ENCODE measurements at places on chromosomes 3 and 15.

GRCh38 chr3:142272200-142272891, 47.0 kb upstream of the GK5 start:
- DNase-seq = no peak

GRCh38 chr15:87896936-87897335, 359.6 kb downstream of the NTRK3 start:
- DNase-seq = no peak

DNA sequence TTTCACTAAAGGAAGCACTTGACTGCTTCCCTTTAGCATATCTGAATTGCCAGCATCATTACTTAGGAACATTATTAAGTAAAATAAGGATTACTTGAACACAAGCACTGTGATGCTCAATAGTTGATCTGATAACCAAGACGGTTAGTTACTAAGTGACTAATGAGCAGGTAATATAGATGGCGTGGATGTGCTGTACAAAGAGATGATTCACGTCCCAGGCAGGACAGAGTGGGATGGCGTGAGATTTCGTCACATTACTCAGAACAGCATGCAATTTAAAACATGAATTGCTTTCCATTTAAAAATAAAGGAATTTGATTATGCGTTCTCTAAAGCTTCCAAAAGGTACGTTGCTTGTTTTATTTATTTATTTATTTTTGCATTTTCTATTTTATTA, 240.0 kb upstream of the ARHGEF26 start:
- DNase-seq = no peak

GRCh38 chr3:8651418-8652323, 7.1 kb upstream of the SSUH2 start:
- DNase-seq = no peak

DNA sequence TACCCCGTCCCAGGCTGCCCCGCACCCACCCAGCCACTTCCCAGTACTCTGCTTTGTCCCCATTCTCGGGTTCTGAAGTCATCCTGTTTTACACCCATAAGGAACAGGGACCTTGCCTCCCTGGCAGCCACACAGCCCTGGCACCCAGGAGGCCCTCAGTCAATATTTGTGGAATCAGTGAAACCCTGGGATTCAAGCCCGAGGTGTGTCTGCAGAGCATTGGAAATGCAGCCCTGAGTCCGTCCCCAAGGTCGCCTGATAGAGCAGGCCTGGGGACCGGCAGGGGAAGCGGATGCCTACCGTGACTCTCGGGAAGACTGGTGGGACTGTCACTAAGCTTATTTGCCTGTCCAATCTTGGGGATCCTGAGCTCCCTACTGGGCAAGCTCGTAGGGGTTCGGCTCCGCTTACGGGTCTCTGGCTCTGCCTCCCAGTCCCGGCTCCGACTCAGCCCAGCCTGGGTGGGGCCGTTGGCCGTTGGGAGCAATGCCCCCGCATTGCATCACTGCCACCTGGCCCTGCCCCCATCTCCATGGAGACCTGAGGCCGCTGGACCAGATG, 64.4 kb upstream of the TAMM41 start:
- DNase-seq = no peak

GRCh38 chr3:178385280-178385952, 150.8 kb upstream of the KCNMB2 start:
- DNase-seq = no peak

- DNase-seq = no peak
These were observed 8.3 kb upstream of the PIGZ start for GRCh38 chr3:196976941-196977340.

DNA sequence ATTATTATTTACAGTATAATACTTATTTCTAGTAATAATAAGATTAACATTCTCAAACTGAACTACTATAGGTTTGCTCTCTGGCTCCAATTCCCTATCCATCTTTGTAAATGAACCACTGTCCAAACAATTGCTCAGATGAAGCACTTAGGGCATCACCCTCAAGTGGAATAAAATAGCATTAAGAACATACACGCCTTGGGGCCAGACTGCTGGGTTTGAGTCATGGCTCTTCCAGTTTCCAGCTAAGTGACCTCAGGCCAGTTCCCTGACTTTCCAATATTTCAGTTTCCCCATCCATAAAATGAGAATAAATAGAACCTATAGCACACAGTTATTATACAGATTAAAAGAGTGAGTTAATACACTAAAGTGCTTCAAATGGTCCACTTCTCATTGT, 507.2 kb downstream of the MAGI1 start:
- DNase-seq = no peak

- no peak for DNase-seq
These were observed 277.8 kb downstream of the RAP2B start for GRCh38 chr3:153439780-153440179.

GRCh38 chr3:13015286-13016082, 57.7 kb downstream of the IQSEC1 start:
- no peak for DNase-seq

GRCh38 chr15:69489073-69489571, 36.5 kb downstream of the RPLP1 start:
- no peak for DNase-seq

DNA sequence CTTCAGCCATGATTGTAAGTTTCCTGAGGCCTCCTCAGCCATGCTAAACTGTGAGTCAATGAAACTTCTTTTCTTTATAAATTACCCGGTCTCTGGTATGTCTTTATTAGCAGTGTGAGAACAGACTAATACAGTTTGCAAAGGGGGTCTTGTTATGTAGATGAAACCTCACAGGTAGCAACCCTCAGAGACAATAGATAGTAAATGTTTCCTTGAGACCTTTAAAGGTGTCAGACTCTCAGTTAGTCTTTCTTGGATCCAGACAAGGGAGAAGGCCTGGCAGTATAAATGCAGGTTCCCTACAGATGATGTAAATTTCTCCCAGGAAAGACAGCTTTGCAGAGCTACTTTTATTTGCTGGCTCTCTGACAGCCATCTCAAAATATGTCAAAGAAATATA, 510.8 kb downstream of the AGBL1 start:
- DNase-seq = no peak

- DNase-seq = no peak
These were observed 15.5 kb upstream of the PPP1R2 start for GRCh38 chr3:195558602-195559001.

DNA sequence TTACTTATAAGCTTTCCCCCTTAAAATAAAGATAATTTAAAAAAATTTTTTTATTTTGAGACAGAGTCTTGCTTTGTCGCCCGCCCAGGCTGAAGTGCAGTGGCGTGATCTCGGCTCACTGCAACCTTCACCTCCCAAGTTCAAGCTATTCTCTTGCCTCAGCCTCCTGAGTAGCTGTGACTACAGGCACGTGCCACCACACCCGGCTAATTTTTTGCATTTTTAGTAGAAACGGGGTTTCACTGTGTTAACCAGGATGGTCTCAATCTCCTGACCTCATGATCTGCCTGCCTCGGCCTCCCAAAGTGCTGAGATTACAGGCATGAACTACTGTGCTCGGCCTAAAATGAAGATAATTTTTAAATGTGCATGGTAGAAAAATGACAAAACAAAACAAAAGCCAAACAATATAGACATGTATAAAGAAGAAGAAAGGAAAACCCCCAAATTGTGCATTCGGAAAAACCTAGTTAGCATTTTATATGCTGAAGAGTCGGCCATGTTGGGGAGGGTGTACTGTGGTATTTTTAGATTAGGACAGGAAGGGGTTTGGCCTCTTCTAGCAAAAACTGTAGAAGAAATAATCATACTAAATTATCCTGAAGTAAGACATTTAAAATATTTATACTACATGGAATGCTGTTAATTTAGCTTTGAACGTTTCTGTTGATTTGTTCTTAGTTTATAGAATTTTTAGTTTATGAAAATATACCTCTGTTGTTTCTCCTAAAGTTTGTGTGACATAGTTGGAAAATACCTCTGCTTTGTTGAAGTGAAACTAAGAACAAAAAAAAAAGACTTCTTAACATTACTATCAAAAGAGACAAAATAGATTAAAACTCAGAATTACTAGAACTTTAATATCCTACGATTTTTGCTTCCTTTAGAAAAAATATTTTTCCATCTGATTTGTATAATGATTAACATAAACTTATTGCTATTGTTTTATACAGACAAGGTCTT, 7.4 kb downstream of the APPL1 start:
- DNase-seq = no peak

GRCh38 chr3:156670077-156670476, 4.3 kb upstream of the TIPARP start:
- no peak for DNase-seq

GRCh38 chr15:80418892-80419537, 14.8 kb downstream of the ARNT2 start:
- DNase-seq = no peak

GRCh38 chr15:29736744-29737020, 85.6 kb downstream of the TJP1 start:
- DNase-seq = no peak

GRCh38 chr15:94252223-94252766, 20.9 kb downstream of the MCTP2 start:
- no peak for DNase-seq

GRCh38 chr15:100114571-100114970, 227.2 kb downstream of the ADAMTS17 start:
- no peak for DNase-seq

GRCh38 chr15:89317186-89317720, 17.4 kb downstream of the POLG start:
- DNase-seq = no peak

- no peak for DNase-seq
These were observed 181.1 kb downstream of the ITPR1 start for GRCh38 chr3:4674216-4674615.

GRCh38 chr3:66411474-66411873, 89.3 kb downstream of the LRIG1 start:
- no peak for DNase-seq

- DNase-seq = no peak
These were observed 248.6 kb downstream of the RYR3 start for GRCh38 chr15:33559207-33559890.

DNA sequence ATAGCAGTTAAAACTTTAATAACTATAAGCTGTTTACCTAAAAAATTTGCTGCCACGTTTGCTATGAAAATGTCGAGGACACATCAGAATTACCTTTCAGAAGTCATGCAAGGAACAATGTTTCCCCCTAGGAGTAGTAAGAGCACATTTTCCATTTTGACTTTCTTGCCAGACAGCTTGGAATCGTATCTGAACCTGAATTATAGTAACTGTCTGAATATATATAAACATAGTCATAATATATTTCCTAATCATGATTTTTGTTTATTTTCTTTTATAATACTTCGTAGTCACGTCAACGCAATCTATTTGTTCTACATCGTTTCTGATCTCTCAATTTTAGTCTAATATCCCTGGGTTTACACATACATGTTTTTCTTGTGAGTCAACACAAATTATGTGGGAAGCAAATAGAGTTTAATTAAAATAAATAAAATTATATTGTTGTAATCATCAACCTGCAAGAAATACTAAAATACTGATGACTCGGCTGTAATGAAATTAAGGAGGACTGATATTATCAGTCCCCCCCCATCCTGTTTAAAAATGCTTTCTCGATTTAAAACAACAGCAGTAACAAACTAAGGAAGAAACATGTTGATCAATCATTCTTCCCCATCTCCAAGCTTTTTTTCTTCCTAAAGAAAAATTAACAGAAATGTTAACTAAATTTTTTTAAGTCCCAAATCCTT, 78.4 kb downstream of the MME start:
- DNase-seq = no peak

DNA sequence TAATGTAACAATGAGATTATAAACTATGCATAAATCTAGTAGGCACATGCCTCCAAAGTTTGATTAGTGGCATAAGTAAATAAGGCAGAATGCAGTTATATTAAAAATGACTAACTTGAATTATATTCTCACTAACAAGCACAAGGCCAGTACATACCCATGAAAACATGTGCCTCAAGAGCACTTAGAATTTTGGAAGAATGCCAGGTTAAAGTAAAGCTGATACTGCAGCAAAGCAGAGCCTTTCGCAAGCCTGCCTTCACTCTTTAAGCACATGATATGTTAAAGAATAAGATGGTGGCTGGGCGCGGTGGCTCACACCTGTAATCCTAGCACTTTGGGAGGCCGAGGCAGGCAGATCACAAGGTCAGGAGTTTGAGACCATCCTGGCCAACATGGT, 49.0 kb downstream of the KBTBD12 start:
- DNase-seq = no peak

GRCh38 chr15:59918994-59919951, 84.8 kb upstream of the FOXB1 start:
- DNase-seq = no peak

GRCh38 chr15:49452595-49452994, 29.6 kb downstream of the FGF7 start:
- no peak for DNase-seq

GRCh38 chr15:52651868-52652267, 27.3 kb downstream of the ATOSA start:
- DNase-seq = no peak

DNA sequence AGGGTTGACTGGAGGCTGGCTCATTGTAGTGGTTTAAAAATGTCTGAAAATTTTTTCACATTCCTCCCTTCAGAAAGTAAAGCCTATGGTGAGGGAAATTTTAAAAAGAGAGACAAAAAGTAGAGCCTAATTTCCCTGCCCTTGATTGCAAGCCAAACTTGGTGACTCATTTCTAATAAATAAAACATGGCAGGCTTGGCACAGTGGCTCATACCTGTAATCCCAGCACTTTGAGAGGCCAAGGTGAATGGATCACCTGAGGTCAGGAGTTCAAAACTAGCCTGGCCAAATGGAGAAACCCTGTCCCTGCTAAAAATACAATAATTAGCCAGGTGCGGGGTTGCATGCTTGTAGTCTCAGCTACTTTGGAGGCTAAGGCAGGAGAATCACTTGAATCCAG, 18.9 kb upstream of the ARRDC4 start:
- no peak for DNase-seq

DNA sequence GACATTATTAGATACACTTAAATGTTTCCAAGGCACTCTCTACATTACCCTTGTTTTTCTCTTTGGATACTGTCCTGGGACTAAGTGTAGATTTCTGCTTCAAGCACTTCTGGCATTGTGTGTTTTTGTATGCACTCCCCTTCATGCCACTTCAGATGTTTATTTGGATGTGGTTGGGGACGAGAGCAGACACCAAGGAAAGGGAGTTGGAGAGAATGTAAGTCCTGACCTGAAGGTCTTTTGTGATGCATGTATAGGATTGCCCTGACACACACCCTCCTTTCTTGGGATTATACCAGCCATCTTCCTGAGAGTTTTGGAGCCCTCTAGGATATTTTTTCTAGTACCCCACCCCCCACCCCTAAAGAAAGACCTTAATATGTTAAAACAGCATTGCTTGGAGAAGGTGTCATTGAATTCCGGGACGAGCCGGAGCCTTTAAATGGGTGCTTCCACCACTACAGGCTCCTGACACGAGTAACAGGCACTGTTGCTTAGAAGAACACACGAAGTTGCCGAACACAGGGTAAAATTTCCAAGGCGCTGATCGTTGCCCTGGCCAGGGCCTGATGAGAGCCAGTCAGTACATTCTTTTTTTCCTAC, 22.7 kb downstream of the PSMD6 start:
- no peak for DNase-seq
